ENCODE measurements at places on chromosomes 6 and 20.

- H3K36me3 ChIP-seq, result no peaks in the 10 kb centered on the region
- no peak overlapping the region for H3K4me3 ChIP-seq
- H3K27me3 ChIP-seq, result no peaks in the 10 kb centered on the region
- no peaks in the 10 kb centered on the region for H3K4me1 ChIP-seq
These were observed 666.4 kb upstream of the PTCHD4 start for GRCh38 chr6:48777411-48777810.

DNA sequence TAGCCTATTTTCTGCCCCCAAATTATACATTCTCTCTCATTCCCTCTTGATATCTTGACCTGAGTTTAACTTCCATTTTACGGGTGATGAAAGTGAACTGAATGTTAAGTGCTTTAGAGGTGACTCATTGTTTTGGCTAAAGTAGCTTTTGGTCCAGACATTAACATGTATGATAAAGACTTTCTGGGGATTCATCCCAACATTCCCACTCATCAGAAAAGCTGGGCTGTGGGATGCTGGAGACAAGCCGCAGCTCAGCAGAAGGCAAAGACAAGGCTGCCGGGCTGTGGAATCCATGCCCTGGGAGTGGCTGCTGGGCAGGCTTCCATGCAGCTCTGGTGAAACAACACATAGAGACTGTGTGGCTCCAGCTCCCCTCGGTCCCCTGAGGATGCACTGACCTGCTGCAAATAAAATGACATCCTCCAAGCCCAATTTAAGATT lies 89.9 kb upstream of the SYNDIG1 start:
- no peak overlapping the region for H3K27ac ChIP-seq
- H3K4me3 ChIP-seq, result no peak overlapping the region
- no peaks in the 10 kb centered on the region for H3K27me3 ChIP-seq
- peak; percentile 12 for DNase-seq
- no peaks in the 10 kb centered on the region for H3K36me3 ChIP-seq
- H3K4me1 ChIP-seq, result peaks cover 5% of the 10 kb centered on the region

- DNase-seq, result peak; percentile 51
- no peaks in the 10 kb centered on the region for H3K4me1 ChIP-seq
- no peaks in the 10 kb centered on the region for H3K36me3 ChIP-seq
- no peak overlapping the region for H3K4me3 ChIP-seq
These were observed 61.6 kb downstream of the IRF4 start for GRCh38 chr6:453152-453551.

DNA sequence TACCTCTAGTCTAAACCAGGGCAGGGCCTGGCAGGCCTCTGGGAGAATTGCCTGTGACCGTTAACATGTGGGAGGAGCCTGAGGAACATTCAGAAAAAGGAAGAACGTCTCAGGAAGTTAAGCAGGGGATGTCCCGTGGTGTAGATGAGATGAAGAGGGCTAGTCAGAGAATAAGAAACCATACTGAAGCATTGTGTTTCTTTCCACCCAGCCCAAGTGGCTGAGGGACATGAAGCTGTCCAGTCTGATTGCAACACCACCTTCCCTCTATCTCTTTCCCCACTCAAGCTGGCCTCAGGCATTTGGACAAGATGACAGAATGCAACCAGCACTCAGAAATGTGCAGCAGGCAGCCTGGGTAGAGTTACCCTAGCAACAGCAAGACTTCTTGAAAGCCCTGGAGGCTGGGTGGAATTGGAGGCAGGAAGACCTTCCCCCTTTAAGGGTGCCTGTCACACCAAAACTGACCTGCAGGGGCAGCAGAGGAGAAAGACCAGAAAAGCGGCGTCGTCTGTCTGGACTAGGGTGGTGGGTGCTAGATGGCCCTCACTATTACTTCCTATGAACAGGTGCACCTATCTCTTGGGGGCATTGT lies 186.1 kb downstream of the UNC5CL start:
- no peak overlapping the region for H3K4me3 ChIP-seq
- no peaks in the 10 kb centered on the region for H3K4me1 ChIP-seq
- H3K36me3 ChIP-seq, result no peaks in the 10 kb centered on the region
- H3K27me3 ChIP-seq, result no peaks in the 10 kb centered on the region

GRCh38 chr20:62616728-62617621 lies 25.3 kb upstream of the SLCO4A1 start:
- H3K27ac ChIP-seq, result peak overlapping the region; percentile 44
- peak; percentile 59 for DNase-seq
- H3K4me3 ChIP-seq, result no peak overlapping the region
- no peaks in the 10 kb centered on the region for H3K27me3 ChIP-seq

- H3K4me1 ChIP-seq, result peaks cover 95% of the 10 kb centered on the region
- H3K27ac ChIP-seq, result peak overlapping the region; percentile 78
- H3K27me3 ChIP-seq, result no peaks in the 10 kb centered on the region
- no peak overlapping the region for H3K4me3 ChIP-seq
These were observed 62.0 kb downstream of the GFOD1 start for GRCh38 chr6:13425270-13425873.

- H3K27me3 ChIP-seq, result no peaks in the 10 kb centered on the region
- H3K4me3 ChIP-seq, result no peak overlapping the region
- no peak for DNase-seq
- H3K4me1 ChIP-seq, result no peaks in the 10 kb centered on the region
- H3K36me3 ChIP-seq, result no peaks in the 10 kb centered on the region
These were observed 145.1 kb upstream of the FKBP1C start for GRCh38 chr6:63066055-63066704.

GRCh38 chr6:101776919-101777350 lies 383.4 kb downstream of the GRIK2 start:
- DNase-seq, result peak; percentile 17
- H3K27ac ChIP-seq, result no peak overlapping the region
- no peak overlapping the region for H3K4me3 ChIP-seq
- H3K27me3 ChIP-seq, result no peaks in the 10 kb centered on the region

- no peaks in the 10 kb centered on the region for H3K36me3 ChIP-seq
- peak within 1 kb of the TSS; percentile 94 for H3K4me3 ChIP-seq
- peak within 1 kb of the TSS; percentile 70 for H3K27ac ChIP-seq
- no peaks in the 10 kb centered on the region for H3K27me3 ChIP-seq
These were observed at the start of gene KIF16B for GRCh38 chr20:16573001-16573965. Gene KIF16B (minus strand): TSS chr20:16573448. CDS start chr20:16573275, 173 bp downstream.

DNA sequence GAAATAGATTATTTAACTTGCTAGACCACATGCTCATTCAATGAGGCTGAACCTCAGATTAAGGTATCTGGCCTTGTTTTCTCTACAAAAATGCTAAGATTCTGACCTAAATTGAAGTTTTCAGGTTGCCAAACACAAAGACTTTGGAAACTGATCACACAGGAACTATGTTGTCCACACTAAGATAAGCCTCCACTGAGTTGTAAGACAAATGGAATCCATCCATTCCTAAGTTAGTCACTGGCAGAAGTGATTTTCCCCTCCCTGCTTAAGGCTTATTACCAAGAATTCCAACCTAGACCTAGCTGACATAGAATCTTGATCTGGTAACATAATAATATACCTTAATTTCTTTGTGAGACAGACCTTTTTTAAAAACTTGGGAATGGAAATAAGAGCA lies 608.1 kb downstream of the TENT5A start:
- no peaks in the 10 kb centered on the region for H3K36me3 ChIP-seq
- no peaks in the 10 kb centered on the region for H3K27me3 ChIP-seq
- no peaks in the 10 kb centered on the region for H3K4me1 ChIP-seq
- H3K27ac ChIP-seq, result no peak overlapping the region

DNA sequence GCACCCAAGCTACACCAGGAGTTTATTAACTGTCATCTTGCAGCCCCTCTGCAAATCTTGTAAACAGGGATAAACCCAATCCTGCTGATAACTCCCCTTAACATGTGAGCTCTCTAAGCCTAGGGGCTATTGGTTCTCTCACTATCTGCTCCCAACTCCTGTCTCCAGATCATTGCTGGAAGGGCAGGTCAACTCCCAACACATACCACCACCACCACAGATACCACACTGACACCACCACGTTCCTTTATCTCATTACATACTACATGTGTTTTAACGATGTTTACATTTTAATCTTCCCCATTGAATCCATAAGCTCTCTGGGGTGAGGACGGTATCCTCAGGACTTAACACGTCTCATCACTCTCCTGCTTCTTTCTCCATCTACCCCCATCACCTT lies 51.8 kb downstream of the SIM1 start:
- no peak overlapping the region for H3K4me3 ChIP-seq
- no peaks in the 10 kb centered on the region for H3K4me1 ChIP-seq
- DNase-seq, result no peak
- no peaks in the 10 kb centered on the region for H3K27me3 ChIP-seq
- H3K36me3 ChIP-seq, result no peaks in the 10 kb centered on the region
- H3K27ac ChIP-seq, result no peak overlapping the region

- H3K4me1 ChIP-seq, result peaks cover 13% of the 10 kb centered on the region
- H3K4me3 ChIP-seq, result no peak overlapping the region
- DNase-seq, result no peak
- no peaks in the 10 kb centered on the region for H3K36me3 ChIP-seq
- no peaks in the 10 kb centered on the region for H3K27me3 ChIP-seq
These were observed 182.7 kb upstream of the SALL4 start for GRCh38 chr20:51985013-51985415.

- peak overlapping the region; percentile 80 for H3K4me3 ChIP-seq
- peaks cover 27% of the 10 kb centered on the region for H3K4me1 ChIP-seq
- DNase-seq, result no peak
- no peaks in the 10 kb centered on the region for H3K27me3 ChIP-seq
- H3K36me3 ChIP-seq, result peaks cover 31% of the 10 kb centered on the region
These were observed 1.2 kb upstream of the DYNLRB1 start for GRCh38 chr20:34514897-34515483.

- no peaks in the 10 kb centered on the region for H3K27me3 ChIP-seq
- DNase-seq, result no peak
- no peaks in the 10 kb centered on the region for H3K4me1 ChIP-seq
- no peaks in the 10 kb centered on the region for H3K36me3 ChIP-seq
These were observed 74.2 kb upstream of the PHIP start for GRCh38 chr6:79152269-79152737.

GRCh38 chr20:3071610-3072529 lies at the start of gene OXT:
Gene OXT (plus strand): TSS chr20:3071620. CDS start chr20:3071656, 36 bp downstream.
- no peak within 1 kb of the TSS for H3K27ac ChIP-seq
- no peaks in the 10 kb centered on the region for H3K4me1 ChIP-seq
- no peaks in the 10 kb centered on the region for H3K36me3 ChIP-seq
- peak; percentile 62 for DNase-seq
- peak within 1 kb of the TSS; percentile 65 for H3K4me3 ChIP-seq

DNA sequence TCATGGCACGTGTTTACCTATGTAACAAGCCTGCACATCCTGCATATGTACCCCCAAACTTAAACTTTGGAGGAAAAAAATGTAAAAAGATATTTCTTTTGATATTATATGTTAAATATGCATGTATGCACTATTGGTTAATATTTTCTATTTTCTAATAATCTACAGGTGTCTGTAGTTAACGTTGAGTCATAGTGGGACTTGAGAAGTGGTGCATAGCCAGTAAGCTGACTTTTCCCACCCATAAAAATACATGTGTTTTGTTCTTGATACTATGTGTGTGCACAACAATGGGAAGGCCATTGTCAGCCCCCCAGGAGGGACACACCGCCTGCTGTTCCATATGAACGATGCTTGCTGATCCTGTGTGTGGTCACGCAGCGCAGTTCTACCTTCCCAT lies 49.1 kb downstream of the FAM120B start:
- no peaks in the 10 kb centered on the region for H3K4me1 ChIP-seq
- peaks cover 43% of the 10 kb centered on the region for H3K36me3 ChIP-seq
- H3K27ac ChIP-seq, result no peak overlapping the region
- DNase-seq, result no peak

GRCh38 chr6:3876101-3876500 lies 26.9 kb downstream of the FAM50B start:
- no peaks in the 10 kb centered on the region for H3K36me3 ChIP-seq
- peak; percentile 78 for DNase-seq
- peak overlapping the region; percentile 3 for H3K27ac ChIP-seq
- H3K27me3 ChIP-seq, result no peaks in the 10 kb centered on the region
- peak overlapping the region; percentile 8 for H3K4me3 ChIP-seq

- H3K4me3 ChIP-seq, result peak overlapping the region; percentile 86
- H3K27ac ChIP-seq, result peak overlapping the region; percentile 98
- H3K4me1 ChIP-seq, result peaks cover 74% of the 10 kb centered on the region
- H3K36me3 ChIP-seq, result no peaks in the 10 kb centered on the region
- DNase-seq, result no peak
These were observed 2.8 kb downstream of the BCL2L1 start for GRCh38 chr20:31719644-31720485.

DNA sequence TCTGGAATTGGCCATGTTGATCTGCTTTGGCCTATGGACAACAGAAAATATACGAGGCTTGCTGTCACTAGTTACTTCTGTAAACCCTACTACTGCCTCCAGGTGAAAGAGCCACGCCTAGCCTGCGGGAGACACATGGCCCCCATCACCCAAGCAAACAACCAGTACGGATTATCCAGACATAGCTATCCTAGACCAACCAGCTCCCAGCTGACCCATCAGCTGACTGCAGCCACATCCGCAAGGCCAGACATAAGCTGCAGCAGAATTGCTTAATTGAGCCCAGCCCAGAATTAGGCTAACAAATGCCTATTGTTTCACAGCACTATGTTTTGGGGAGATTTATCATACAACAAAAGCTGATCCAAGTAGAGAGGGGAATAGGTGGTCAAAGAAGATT lies 13.5 kb downstream of the REV3L start:
- H3K4me1 ChIP-seq, result no peaks in the 10 kb centered on the region
- peaks cover 9% of the 10 kb centered on the region for H3K36me3 ChIP-seq
- no peak for DNase-seq
- no peak overlapping the region for H3K27ac ChIP-seq
- H3K4me3 ChIP-seq, result no peak overlapping the region

GRCh38 chr6:158752613-158753012 lies 66.6 kb downstream of the EZR start:
- H3K36me3 ChIP-seq, result no peaks in the 10 kb centered on the region
- no peak overlapping the region for H3K27ac ChIP-seq
- DNase-seq, result peak; percentile 50
- H3K4me3 ChIP-seq, result no peak overlapping the region
- H3K27me3 ChIP-seq, result no peaks in the 10 kb centered on the region

- H3K36me3 ChIP-seq, result no peaks in the 10 kb centered on the region
- H3K4me3 ChIP-seq, result no peak overlapping the region
- H3K4me1 ChIP-seq, result no peaks in the 10 kb centered on the region
- H3K27ac ChIP-seq, result no peak overlapping the region
These were observed 71.2 kb downstream of the QRSL1 start for GRCh38 chr6:106700581-106700980.

All from heart left ventricle (tissue), 16 donors.